NCI-H446 treated with DMSO at 0.1 percent for 48 hours (cell line): ENCODE measurements at places on chromosomes 7 and 10.

DNA sequence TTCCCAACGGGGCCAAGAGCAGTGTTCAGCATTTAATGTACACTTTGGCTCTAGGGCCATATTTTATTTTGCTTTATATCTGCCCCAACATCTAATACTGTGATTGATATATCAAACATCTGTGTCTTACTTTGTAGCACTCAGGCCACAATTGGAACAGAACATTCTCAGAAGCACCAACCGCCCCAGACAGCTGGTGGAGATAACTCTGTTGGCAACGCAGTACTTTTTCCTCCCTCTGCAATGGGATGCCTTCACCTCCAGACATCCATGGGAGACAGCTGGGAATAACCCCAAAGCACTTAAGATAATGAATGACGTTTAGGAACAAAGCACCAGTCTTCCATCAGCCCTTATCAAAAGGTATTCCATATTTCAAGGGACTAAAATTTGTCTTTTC, 57.4 kb downstream of the PIP4K2A start:
- DNase-seq = no peak

DNA sequence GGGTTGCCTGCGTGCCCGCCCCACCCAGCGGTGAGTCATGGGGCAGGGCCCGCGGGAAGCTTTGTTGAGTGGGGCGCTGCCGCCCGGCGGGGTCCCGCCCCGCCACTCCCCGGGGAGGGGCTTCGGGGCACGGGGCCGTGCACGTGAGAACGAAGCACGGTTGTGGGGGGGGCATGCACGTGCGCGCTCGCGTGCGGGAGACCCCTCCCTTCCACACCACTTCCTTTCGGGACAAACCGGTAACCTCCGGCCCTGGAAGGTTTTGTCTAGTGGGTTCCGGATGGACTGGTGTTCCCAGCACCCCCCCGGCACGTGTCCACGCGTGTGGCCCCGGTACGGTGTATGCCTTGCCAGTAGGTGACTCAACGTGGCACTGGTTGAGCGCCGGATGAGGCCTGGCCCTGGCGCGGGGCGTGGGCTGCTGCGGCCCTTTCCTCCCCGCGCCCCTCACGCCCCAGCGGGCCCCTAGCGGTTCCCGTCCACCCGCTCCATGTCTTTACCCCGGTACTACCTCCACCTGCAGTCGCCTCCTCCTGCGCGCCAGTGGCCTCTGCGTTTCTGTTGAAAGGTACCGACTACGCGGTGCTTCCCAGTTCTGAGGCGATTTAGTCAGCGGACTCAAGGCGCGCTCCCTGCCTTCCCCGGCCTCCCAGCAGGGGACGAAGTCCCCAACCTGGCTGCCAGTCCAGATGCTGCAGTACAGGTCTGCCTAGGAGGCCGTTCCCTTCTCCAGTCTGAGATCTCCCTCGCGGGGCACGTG, 3.1 kb downstream of the ADIRF start:
- no peak for DNase-seq

- no peak for DNase-seq
Measured at GRCh38 chr10:124008681-124009080, 84.7 kb downstream of the CHST15 start.

- DNase-seq = no peak
Measured at GRCh38 chr7:17239046-17239445, 59.4 kb upstream of the AHR start.

GRCh38 chr7:7562736-7563135, 3.9 kb upstream of the MIOS start:
- no peak for DNase-seq

DNA sequence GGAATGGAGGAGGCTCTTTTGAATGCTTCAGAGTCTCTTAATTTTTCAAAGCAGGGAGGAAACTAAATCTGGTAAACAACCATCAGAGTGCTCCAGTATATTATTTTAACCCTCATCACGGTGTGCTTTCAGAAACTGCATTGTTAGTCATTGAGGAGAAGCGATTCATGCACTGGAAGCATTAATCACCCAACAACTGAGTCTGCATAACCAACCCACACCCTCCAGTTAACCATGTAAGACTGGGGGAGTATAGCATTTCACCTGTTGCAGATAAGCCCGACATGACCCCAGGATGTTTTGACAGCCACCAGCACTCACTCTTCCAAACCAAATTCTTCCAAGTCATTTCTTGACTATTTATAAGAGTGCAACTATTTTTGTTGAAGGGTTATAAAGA, 257.6 kb downstream of the GATA3 start:
- DNase-seq = no peak

- DNase-seq = no peak
Measured at GRCh38 chr10:43041422-43042342, 35.2 kb upstream of the RET start.

GRCh38 chr10:86372784-86373239, 6.2 kb upstream of the GRID1 start:
- DNase-seq = no peak

DNA sequence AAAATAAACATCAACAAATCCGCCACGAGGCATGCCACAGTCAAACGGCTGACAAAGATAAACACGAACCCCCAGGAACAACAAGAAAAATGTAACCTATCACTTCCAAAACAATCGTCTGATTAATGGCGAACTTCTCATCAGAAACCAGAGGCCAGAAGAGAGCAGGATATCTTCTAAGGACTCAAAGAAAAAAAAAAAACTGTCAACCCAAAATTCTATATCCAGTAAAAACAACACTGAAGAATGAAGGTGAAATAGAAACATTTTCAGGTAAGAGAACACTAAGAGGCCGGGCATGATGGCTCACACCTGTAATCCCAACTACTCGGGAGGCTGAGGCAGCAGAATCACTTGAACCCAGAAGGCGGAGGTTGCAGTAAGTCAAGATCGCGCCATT, 54.3 kb downstream of the SLC29A4 start:
- DNase-seq = no peak

GRCh38 chr7:69892790-69893189, 294.5 kb downstream of the AUTS2 start:
- DNase-seq = no peak

GRCh38 chr7:2082139-2082998, 150.4 kb downstream of the MAD1L1 start:
- no peak for DNase-seq

GRCh38 chr10:104925232-104925851, 284.3 kb downstream of the SORCS3 start:
- DNase-seq = no peak

DNA sequence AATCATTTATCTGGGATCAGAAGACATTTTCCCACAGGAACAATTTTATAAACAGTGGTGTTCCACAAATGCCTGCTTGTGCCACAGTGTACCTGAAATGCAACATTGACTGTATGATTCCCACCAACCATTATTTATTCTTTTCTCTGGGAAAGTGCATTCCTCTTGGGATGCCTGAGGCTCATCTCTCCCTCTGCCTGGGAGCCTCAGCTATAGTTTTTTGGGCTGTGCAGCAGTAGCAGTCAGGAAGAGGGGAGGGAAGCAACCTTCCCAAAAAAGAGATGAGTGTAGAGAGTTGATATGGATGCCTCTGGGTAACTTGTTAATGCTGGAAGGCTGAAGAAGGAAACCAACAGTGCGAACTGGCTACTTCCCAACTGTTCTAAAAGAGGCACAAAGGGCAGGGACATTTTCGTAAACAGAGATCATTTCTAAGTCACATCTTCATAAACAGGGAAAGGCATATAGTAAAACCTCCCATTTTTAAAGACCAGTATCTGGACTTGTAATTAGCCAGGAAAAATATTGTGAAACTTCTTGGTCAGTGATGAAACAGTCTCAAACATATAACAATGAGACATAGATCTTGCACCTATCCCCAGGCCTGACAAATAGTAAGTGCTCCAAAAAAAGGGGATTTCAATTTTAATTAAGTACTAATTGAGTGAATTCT, 1.4 kb upstream of the CALD1 start:
- DNase-seq = no peak

DNA sequence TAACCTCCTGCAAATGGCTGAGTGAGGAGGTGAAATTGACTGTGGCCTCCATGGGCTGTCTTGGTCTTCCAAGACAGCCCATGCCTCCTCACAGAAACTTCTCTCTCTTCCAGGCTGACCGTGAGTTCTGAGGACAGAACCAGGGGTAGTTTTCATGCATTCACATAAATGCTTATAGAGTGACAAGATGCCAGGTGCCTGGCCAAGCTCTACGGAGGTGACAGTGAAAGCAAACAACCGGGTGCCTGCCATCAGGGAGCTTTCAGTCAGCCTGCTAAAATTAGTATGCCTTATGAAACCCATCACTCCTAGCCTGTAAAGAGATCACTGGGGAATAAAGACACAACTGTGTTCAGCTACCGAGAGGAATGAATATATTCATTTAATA, 919 bp upstream of the RHOBTB1 start:
- no peak for DNase-seq

- DNase-seq = no peak
Measured at GRCh38 chr10:106804992-106805582, 359.4 kb downstream of the SORCS1 start.

- no peak for DNase-seq
Measured at GRCh38 chr7:42338231-42338915, 101.4 kb upstream of the GLI3 start.

- no peak for DNase-seq
Measured at GRCh38 chr10:92382631-92383030, 91.7 kb downstream of the MARCHF5 start.

GRCh38 chr10:75209921-75210281, 695 bp upstream of the VDAC2 start:
- DNase-seq = no peak

DNA sequence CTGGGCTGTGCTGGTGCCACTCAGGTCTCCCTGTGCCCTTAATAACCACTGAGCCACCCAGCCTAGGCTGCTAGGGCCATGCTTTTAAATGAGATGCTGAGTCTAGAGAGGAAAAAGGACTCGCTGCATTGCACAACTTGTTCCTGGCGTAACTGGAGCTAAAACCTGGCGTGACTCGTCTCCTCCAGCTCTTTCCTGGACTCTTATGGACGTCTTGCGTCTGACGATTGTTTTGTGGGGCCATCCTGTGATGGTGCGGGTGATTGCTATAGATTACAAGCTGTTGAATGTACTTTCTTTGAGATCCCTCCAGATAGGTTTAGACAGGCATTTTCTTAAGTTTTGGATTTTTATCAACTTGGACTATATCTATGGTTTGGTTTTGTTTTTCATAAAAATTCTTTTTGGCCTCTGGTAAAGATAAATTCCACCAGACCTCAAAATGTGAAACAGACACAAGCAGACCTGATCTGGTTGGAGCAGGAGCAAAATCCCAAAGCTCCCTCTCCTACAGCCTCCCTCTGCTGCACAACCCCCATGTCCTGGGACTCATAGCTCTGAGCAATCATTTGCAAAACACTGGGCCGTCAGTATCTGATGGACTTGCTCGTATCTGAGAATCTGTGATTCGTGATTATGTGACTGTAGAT, 230.3 kb downstream of the ARHGAP12 start:
- no peak for DNase-seq

GRCh38 chr10:126508535-126509040, 120.3 kb upstream of the ADAM12 start:
- no peak for DNase-seq

DNA sequence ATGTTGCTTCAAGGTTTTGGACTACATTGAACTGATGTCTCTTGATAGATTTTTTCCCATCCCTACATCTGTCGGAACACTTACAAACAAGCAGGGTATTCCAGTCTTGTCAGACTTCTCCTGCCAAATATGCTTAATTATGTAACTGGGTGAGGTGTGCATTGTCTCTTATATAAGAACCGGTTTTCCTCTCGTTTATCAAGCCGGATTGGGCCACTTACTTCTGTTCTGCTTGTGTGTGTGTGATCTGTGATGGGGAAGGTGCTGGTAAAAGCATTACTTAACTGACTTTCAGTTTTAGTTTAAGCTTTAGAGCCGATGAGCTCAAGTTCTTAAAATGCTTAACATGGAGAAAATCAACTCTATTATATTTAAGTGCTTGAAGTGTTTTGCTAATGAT, 57.9 kb downstream of the OTUD1 start:
- DNase-seq = no peak

DNA sequence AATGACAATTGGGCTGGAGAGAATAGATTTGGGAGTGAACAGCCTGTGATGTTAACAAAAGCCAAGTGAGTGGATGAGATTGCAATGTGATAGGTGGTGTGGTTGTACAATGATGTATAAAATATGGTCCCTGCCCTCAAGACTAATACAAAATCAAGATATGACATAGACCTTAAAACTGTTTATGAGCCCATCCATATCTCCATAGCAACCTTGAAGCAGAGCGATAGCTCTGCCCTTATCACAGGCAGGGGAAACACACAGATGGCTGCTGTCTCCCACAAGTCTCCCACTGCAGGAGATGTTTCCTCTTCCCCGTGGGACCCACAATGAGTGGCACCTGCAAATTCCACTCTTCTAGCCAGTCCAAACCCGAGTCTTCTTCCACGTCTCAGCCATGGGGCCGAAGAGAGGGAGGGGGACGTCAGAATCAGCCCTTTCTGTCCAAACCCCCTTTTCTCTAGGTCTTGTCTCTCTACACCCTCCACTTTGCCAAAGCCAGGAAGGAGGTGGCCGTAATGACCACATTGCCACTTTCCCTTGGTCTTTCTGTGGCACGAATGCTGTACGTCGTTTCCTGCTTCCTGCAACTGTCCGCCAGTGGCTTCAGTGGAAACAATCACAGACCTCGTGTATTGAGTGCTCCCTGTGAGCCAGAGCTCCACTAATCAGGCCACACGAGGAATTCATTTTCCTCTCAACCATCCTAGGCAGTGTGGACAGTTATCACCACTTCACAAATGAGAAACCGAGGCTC, 7.5 kb upstream of the TBXAS1 start:
- DNase-seq = no peak

DNA sequence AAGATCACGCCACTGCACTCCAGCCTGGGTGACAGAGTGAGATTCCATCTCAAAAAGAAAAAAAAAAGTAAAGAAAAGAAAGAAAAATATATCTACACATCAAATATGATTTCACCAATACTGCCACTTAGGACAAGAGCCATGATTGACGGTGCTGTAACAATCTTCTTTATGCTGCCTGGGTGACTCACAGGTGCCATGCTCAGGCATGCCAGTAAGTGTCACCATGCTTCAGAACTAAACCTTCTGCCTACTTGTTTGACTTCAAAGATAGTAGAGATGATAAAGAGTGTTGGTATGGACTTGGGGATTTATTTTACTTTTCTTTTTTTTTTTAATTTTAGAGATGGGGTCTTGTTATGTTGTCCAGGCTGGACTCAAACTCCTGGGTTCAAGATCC, 33.6 kb upstream of the DNMBP start:
- DNase-seq = no peak

- no peak for DNase-seq
Measured at GRCh38 chr7:68684246-68684839, 913.9 kb upstream of the AUTS2 start.
